HL-60 (cell line): ENCODE measurements at places on chromosomes 6 and 20.

DNA sequence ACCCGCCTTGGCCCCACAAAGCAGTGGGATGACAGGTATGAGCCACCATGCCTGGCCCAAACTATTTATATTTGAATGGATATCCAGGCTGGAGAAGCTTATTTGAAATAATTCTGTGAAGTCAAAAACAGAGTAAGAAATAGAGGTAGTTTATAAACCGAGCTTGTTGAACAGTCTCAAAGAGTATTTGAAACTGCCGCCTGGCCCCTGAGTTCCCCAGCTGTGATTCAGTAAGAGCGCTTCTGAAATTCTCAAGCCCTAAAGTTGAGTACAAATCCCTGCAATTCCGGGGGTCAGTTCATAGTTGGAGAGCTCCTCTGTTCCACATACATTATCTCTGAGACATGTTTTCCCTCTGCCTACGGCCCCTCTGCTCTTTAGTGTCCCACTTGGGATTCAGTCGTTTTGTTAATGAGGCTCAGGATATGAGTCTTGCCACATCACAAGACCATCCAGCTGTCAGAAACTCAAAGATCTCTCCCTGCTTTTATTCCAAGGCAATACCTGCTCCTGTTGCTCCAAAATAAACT lies 127.8 kb downstream of the SOD2 start:
- DNase-seq: no peak

DNA sequence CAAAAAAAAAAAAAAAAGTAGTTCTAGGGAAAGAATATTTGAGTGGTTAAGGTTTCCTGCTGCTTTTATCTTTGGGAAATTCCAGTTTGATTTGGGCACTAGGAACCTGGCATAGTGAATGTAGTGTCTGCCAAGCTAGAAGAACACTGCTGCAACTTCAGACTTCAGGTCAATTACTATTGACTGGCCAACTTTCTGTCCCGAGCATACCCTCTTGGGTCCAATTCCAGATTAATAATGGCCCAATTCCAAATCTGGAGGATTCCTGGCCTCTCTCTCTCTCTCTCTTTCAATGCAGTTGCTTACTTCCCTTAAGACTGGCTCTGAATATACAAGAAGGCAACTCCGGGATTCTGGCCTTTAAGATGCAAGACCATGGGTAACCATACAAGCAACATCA lies 74.9 kb downstream of the ANKEF1 start:
- DNase-seq: no peak

DNA sequence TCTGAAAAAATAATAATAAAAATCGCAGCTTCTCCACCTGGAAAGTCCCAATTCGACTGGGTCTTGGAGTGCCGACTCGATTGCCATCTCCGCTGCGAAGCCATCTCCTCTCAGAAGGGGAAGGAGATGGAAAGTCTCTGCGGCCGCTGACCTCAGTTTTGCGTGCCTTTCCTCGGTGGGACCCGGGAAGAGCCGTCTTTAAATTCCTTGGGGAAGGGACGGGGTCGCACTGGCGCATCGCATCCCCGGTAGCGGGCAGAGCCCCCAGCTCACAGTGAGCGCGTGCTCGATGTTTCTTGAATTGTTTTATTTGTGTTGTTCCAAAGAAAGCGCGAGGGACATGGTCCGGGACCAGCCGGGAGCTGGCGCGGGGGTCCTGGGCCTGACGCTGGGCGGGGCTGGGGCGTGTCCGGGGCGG lies 270 bp upstream of the TIAM2 start:
- DNase-seq: no peak

DNA sequence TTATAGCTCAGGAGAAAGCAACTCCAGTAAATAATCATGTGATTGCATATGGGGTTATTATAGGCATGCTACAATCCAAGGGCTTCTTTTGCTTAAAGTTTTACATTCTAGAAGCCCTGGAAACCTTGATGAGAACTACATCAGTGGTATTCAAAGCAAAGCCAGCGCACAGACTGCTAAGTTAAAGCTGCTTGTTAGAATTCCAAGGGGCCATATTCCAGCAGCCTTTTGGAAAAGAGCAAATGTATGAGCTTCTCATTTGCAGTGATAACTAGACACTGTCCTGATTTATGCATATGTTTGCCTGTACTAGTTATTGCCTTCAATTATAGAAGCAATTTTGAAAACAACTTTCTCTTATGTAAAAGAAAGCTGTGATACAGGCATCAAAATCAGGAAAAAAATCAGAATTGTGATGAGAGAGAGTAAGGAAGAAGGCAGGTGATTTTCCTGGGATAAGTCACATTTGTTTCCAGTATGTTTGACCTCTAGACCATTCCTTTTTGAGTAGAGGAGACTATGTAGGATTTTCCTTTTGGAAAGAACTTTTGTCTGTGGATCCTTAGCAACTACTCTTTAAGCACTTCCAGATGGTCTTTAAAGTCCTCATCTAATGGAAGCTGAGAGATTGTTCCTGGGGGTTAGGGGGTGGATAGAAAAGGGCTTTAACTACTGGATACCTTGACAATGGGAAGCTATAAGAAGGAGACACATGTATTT lies 159.2 kb downstream of the PLCB4 start:
- DNase-seq: no peak

- no peak for DNase-seq
Measured at GRCh38 chr20:53352727-53353440, 240.8 kb downstream of the ZNF217 start.

- no peak for DNase-seq
Measured at GRCh38 chr6:26121141-26122004, 34.1 kb downstream of the HFE start.

DNA sequence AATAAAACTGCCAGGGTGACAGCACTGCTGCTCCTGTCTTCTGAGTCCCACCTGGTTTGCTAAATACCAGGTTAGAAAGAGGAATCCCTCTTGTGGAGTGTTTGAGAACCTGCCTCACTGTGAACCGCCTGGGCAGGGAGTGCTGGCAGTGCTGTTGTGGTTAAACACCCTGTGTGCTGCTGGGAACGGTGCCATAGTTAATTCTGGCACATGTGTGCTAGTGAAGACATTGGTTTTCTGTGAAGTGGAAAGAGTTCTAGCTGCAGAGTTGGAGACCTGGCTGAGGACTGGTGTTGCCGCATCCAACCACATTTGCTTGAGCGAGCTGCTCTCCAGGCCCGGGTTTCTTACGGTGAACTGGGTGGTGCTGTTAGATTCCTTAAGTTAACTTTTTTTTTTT lies 72.7 kb downstream of the IGF2R start:
- DNase-seq: no peak

- DNase-seq: no peak
Measured at GRCh38 chr6:105893741-105894140, 192.4 kb upstream of the PRDM1 start.

- no peak for DNase-seq
Measured at GRCh38 chr6:106547601-106548453, 81.5 kb downstream of the RTN4IP1 start.

DNA sequence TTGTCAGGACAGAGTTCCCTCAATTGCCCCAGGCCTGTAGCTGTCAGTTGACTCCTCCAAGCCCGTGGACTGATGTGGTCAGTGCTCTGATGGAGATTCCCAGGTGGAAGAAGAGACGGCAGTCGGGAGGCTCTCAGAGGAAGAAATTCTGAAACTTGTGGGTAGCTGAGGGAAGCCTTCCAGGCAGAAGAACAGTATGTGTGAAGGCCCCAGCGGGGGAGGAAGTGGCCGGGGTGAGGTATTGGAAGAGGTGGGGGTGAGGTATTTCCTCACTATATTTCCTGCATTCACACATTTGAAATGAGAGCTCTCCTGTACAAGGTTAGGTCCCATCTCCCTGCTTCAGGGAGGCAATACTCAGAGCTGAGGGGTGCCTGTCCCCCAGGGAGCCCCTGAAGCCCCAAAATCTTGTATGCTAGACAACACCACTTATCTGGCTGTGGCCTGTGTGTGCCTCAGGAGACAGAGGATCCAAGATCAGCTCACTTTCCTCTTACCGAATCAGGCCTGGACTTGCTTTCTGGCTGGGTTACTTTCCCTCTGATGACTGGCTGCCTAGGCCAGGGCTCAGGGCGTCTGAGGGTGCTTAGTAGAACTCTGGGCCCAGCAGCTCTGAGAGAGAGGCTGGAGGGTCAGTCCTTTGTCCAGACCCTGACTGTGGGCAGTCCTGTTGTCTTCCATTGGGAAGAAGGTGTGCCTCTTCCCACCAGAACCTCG lies 49.3 kb upstream of the MYL9 start:
- peak; percentile 82 for DNase-seq

- no peak for DNase-seq
Measured at GRCh38 chr6:5763407-5763806, 243.3 kb downstream of the NRN1 start.

GRCh38 chr6:53134601-53135235 lies 13.9 kb downstream of the GCM1 start:
- no peak for DNase-seq

DNA sequence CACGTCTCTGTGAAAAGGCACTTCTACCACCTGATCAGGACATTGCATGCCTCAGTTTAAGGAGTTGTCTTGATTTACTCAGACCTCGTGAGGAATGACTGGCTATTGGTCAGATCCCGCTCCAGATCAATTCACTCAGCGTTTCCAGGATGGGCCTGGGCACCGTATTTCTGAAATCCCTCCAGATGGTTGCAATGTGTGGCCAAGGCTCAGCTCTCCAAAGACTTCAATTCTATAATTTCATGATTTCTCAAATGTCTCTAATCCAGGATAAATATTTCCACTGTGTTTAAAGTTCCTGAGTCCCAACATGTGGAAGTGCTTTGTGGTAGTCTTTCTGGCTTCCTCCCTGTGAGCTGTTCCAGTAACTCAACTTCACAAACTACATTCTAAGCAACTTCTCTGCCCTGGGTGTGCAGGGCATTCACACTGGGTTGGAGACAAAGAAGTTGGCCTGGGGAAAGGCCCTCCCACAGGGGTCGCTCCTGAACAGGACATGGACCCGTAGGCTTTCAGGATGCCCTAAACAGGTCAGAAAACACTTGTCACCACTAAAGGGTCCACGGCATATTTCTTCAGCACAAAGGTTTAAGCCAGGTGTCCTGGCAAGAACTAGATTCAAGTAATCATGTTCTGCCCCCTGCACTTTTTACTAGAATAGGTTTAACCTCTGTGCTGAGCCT lies 212.1 kb downstream of the WDR27 start:
- DNase-seq: no peak

GRCh38 chr6:146543940-146544615 lies 445 bp downstream of the RAB32 start:
- no peak for DNase-seq

- DNase-seq: no peak
Measured at GRCh38 chr6:53862662-53863462, 68.1 kb downstream of the LRRC1 start.

- no peak for DNase-seq
Measured at GRCh38 chr6:43128926-43129325, 42.1 kb upstream of the SRF start.

GRCh38 chr6:13553646-13554045 lies 20.8 kb upstream of the SIRT5 start:
- no peak for DNase-seq

DNA sequence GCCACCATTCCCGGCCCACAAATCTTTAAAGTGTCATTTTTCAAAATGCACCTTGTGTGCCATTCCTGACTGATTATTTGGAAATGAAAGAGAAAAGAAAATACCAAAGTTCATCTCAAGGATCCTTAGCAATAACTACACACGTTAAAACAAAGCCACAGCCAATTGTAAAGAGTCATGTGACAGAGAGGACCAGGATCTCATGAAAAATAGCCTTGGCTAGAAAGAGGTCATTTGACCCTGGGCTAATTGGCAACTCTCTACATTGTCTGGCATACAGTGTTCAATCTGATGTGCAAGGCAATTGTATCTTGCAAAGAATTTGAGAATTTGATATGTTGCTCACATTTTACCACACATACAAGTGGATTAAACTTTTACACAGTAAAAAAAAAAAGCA lies 31.6 kb upstream of the HLA-G start:
- no peak for DNase-seq

- DNase-seq: no peak
Measured at GRCh38 chr20:51871943-51872342, 69.6 kb upstream of the SALL4 start.

GRCh38 chr6:30816791-30817739 lies 67.3 kb upstream of the DDR1 start:
- no peak for DNase-seq

DNA sequence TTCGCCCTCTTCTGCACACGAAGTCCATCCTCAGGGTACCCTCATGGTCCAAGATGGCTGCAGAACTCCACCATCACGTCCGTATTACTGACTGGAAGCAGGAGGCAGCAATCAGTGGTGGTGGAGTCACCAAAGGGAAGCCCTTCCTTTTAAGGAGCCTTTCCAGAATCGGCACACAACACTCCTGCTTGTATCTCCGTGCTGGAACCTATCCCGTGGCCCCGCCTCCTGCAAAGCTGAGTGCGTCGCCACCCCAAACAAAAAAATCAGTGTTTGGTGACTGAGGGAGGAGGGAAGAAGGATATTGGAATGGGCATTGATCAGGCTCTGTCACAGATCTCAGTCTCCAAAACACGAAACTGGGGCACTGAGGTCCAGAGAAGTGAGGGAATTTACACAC lies 5.8 kb upstream of the CCN5 start:
- DNase-seq: no peak

GRCh38 chr20:18796282-18796833 lies 17.2 kb upstream of the SCP2D1 start:
- DNase-seq: no peak

DNA sequence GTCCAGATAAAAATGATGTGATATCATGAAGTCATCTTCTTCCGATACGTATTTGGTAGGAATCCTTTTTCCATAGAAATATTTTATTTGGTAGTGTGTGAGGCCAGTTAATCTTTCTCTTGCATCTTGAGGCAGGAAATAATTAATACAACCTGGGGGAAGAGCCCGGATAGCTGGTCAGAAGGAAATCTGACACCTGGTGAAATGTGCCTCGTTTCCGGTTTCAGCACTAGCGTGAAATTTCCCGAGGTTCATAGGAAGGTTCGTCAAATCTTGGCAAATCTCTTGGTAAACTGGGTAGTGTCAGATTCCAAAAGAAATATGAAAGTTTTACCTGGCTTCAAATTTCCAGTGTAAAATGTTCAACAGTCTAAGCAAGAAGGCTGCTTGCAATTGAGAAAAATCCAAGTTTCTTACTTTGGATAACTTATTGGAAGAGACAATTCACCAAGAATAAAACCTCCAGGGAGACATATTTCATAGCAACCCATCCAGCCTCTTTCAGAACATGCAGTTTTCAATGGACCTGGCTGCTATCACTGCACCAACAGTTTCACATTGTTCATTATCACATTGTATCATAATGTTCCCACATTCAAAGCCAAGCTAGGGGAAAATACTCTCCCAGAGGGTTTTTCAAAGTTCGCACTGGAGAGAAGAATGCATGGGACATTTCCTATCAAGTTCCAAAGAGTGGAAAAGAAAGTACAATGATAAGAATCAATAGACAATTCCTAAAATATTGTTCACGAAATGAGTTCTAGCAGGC lies 454.5 kb upstream of the CITED2 start:
- no peak for DNase-seq

- DNase-seq: peak; percentile 6
Measured at GRCh38 chr6:125123468-125124048, 30.0 kb upstream of the TPD52L1 start.

GRCh38 chr6:119653329-119653728 lies 303.8 kb upstream of the MAN1A1 start:
- DNase-seq: no peak

- DNase-seq: no peak
Measured at GRCh38 chr6:146422789-146423375, 120.8 kb upstream of the RAB32 start.

GRCh38 chr20:6768228-6769140 lies 998 bp downstream of the BMP2 start:
- no peak for DNase-seq
